Activated T-helper 1 cell treated with anti-CD3 and anti-CD28 coated beads, Interleukin-2, amount 50 U/mL, for 16 hours (primary cell): ENCODE measurements at places on chromosomes 2 and 18.

GRCh38 chr2:169979025-169979424 lies 151.8 kb downstream of the UBR3 start:
- DNase-seq = no peak

DNA sequence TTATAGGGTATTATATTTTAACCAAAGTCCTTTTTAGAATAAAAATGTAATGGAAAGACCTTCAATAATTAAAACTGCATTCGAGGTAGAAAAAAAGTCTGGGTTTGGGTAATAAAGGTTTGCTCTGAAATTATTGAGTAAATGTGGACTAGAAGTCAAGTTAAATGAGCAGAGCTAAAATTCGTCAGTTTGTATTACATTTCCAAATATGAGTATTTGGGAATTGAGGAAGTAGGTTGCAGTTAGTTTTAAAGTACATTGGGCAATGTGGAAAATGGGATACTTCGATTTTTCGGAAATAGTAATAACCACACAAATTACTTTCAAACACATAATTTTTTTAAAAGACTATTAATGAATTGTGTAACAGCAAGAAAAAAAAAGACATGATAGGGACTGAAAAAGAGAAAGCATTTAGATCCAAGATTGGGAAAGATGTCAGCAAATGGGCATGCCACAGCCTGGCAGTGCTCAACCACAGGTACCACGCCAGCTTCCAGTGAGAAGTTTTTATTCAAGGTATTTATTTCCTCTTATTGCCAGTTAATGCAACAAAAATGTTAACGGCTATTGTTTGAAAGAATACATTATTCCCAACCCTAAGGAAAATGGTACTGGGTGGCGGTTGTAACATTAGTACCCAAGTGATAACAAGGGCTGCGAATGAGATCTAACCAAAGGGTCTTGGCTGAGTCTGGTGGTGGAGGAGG lies 50.0 kb downstream of the TTC39C start:
- no peak for DNase-seq

- no peak for DNase-seq
Measured at GRCh38 chr2:44706681-44707553, 234.6 kb upstream of the SIX3 start.

DNA sequence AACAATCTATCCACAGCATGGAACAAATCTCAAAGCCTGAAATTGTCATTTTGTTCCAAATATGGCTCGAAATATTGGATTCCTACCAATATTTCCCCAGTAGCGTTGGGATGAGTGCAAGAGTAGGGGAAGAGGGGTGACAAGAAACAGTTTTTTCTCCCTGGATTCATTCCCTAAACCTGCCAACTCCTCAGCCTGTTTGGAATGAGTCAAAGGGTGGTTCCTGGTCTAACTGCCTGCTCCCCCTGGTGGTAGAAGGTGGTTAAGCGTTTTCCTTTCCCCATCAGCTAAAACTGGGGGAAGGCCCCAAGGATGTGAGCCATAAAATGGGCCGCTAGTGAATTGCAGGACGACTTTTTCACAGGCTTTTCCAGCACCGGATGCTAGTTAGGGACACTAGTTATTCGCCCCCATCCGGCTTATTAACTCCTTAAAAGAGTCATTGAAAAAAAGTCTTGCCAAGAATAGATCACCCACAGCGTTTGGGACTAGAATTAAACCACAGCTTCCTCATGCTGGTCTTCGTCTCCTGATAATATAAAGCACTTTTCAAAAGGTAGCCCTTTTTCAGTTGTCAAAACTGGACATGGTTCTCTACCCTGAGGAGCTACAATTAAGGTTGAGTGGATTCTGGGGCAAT lies 72.5 kb downstream of the DHRS9 start:
- DNase-seq = peak; percentile 26

GRCh38 chr2:200470230-200470629 lies 39.6 kb downstream of the KCTD18 start:
- DNase-seq = no peak

- no peak for DNase-seq
Measured at GRCh38 chr18:45127405-45127804, 446.7 kb downstream of the SETBP1 start.

DNA sequence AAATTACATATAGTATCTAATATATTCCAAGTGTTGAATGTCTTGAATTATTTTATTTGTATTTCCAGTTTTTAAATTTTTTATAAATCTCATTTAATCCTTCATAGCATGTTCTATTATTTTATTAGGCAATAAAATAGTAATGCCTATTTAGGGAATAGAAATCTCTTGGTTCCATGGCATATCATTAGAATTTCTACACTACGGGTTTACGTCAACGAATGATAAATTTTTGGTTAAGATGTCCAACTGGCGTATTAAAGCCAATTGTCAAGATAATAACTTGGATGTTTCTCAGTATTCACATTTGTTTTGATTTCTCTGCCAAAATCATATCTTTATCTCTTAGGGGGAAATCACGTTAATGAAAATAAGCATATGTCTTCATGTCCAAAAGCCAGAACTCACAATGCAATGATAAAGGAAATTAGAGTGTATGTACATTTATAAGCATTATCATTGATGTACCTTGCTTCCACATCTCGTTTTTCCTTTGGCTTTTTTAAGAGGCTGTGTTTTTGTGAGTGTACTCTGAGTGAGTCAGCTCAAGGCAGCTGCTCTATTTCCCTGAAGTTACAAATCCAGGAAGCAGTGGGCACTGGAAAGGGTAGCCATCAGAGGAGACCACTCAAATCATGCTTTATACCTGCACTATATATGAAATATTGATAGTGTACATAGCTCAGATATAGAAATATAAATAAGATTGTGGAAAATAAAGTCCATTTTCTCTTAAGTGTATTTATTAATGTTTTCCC lies 115.8 kb upstream of the PDE1A start:
- DNase-seq = no peak

DNA sequence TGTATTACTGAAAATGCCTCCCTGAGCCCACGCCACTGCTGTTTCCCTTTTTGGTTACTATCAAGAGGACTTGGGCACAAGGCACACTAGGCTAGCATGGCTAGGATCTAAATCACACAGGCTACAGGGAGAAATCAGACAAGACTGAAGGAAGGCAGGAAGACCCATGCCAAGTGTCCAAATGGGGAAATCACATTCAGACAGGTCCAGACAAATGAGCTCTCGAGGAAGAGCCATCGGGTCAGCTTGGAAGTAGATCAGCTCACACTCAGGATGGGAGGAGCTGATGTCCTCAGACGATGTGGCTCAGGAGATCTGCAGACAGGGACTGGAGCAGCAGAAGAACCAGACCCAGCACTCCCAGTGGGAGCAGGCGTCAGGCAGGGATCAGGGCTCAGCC lies 113.2 kb downstream of the COL6A3 start:
- DNase-seq = no peak

- no peak for DNase-seq
Measured at GRCh38 chr18:31702449-31702848, 18.1 kb upstream of the B4GALT6 start.

DNA sequence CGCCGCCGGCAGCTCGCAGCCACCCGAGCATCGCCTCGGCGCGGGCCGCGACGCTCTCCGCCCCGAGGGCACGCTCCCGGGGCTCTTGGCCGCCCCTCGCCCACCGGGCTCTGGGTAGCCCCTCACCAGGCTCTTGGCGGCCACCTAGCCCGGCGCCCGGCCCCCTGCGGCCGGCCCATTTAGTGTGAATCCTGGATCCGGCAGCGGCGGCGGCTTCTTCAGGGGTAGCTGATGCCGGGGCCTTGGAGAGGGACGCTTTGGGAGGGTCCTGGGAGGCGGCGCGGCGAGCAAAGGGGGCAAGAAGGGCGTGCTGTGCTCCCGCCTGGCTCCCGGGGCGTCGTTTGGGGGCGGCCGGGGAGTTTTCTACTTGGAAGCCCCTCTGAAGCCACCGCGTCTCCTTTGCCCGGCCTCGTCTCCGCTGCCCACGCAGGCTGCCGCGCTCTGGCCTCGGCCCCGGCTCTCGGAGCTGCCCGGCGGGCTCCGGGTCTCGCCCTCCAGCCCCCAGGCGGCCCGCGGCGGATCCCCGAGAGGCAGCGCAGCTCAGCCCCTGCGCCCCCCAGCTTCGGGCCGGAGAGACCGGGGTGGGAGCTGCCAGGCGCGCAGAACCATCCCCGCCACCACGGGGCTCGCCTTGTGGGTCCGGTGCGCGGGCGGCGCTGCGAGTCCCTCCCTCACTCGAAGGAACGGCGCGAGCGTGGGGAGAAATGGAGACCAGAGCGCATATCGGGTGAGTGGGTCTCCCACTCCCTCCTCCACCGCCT lies 509 bp downstream of the PIEZO2 start:
- DNase-seq = no peak

DNA sequence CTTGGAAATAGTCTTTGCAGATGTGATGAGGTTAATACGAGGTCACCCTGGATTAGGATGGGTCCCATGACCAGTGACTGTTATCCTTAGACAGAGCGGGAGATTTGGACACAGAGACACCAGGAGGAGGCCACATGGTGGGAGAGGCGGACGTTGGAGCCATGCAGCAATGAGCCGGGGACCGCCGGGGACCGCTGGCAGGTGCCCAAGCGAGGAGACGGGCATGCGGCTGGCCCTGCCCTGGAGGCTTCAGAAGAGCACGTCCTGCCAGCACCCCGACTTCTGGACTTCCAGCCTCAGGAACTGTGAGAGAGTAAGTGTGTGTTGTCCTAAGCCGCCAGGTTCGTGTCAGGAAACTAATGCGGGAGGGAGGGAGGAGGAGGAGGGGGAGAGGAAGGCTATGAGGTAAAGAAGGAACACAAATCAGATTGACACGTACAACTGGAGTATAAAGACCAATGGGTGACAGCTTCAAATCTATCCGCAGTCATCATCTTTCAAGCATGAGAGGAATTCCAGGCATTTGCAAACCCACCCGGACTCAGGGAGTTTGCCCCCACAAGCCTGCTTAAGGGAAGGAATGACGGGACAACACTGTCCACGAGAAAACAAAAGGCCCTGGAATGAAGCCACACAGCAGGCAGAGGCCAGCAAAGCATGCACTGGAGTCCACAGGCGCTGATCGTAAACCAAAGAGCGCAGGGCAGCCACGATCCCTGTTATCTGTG lies 11.6 kb upstream of the BOK start:
- no peak for DNase-seq

DNA sequence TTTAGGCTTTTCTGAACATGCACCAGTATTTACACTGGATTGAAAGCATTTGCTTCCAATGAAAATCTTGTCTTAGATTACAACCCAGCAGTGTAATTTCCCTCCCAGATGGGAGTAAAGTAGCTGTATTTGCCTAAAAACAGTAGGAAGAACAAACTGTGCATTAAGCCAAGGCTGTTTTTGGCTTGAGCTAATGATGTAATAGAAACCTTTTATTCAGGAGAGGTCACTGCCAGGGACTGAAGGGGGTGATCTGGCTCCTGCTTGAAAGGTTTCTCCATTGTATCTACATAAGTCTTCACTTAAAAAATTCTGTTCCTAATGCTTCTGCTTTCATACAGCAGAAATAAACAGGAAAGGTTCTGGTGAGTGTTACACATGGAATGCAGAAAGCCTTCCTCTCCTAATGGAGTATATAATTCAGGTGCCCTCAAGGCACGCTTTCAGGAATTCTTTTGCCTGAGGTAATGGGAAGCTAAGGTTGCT lies 74.4 kb downstream of the MEIS1 start:
- no peak for DNase-seq

DNA sequence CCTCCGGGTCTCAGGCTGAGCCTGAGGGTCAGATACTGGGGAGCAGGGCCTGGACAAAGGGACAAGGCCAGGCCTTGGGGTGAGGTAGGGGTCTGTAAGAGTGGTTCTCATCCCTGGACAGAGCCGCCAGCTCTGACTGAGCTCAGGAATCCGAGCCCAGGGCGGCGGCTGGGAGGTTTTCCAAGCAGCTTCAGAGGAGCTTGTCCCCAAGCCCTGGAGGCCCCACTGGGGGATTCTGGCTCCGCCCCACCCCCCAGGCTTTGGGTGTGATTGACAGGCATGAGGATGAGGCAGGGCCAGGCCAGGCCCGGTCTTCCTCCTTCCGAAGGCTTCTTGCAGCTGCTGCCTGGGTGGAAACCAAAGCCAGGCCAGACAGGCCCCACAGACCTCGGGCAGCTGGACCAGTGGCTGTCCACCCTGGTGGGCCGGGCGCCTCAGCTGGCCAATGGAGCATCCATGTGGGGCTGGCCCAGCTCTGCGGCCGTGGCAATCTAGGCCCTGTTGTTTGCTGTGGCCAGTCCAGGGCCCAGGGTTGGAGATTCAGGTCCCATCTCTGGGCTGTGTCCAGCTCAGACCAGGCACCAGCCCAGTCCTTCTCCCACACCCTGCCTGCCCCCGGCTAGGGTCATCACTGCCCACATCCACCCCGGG lies 23.1 kb upstream of the GPC1 start:
- DNase-seq = no peak

GRCh38 chr18:41206341-41206830 lies 748.6 kb upstream of the PIK3C3 start:
- no peak for DNase-seq

DNA sequence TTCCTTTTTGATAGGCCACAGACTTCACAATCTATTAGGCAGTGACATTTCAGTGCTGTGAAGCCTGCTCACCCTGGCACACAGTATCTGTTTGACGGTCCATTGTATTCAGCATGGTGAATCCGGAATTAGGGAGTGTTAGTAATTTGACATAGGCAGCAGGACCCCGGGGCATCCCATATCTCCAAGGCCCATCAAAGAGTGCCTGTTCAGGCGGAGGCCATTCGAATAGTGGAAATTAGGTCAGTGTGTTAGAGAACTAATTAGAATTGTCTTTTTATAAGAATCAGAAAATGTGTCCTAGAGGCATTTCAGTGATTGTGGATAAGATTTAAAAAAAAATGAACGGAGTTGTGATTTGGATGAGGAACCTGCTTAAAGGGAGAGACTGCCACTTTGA lies 818.8 kb upstream of the SOX11 start:
- no peak for DNase-seq

DNA sequence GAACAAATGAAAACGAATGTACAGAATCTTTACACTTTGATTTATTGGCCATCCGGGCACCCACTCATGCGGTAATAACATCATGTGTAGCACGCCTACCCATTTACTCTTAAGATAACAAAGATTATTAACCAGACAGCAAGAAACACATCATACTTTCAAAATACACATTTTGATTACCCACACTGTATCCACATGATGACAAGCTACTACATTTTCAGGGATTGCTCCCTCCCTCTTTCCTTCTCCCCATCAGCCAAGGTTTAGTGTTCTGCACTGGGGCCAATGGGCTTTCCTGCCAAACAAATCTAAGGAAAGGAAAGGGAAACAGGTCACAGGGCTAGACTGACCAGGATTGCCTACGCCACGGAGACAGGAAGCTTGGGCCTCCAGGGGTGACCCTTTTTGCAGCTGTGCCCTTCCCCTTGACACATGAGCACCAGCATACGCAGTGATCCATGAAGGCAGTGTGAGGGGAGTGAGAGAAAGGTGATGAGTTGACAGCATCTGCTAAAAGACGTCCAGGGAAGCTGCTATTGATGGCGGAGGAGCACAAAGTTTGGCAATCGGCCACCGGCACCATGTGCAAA lies 76.5 kb downstream of the ZNF521 start:
- DNase-seq = no peak

- no peak for DNase-seq
Measured at GRCh38 chr2:148201075-148202004, 180.4 kb downstream of the MBD5 start.
